ENCODE measurements at places on chromosomes 13 and 19.

GRCh38 chr13:102395174-102395573 lies 6.7 kb downstream of the FGF14 start:
- no peak for DNase-seq

- DNase-seq: no peak
Observed at GRCh38 chr13:109206616-109207015, 577.2 kb downstream of the MYO16 start.

DNA sequence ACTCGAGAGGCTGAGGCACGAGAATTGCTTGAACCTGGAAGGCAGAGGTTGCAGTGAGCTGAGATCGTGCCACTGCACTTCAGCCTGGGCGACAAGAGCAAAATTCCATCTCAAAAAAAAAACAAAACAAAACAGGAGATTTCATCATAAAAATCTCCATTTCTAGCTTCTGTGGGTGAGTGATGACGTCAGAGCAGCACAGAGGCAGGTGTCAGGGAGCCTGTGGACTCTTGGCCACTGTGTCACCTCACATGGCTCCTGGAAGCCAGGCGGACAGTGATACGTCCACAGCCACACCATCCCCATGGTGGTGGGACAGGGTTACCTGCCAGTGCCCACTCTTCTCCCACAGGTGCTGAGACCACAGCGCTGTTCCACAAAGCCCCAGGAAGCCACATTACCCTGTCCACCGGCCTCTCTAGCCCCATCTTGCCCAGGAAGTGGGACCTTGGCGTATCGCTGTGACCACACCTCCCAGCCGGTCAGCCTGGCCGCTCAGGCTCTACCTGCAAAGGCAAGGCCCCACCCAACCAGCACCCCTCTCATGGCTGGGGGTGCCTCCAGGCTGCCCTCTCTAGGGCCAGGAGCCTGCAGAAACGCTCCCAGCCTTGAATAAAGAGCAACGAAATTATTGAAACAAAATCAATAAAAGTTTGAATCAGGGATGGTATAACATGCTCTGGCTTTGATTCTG lies 2.5 kb upstream of the FXYD3 start:
- DNase-seq: no peak

- no peak for DNase-seq
Observed at GRCh38 chr13:102327119-102327617, 74.7 kb downstream of the FGF14 start.

DNA sequence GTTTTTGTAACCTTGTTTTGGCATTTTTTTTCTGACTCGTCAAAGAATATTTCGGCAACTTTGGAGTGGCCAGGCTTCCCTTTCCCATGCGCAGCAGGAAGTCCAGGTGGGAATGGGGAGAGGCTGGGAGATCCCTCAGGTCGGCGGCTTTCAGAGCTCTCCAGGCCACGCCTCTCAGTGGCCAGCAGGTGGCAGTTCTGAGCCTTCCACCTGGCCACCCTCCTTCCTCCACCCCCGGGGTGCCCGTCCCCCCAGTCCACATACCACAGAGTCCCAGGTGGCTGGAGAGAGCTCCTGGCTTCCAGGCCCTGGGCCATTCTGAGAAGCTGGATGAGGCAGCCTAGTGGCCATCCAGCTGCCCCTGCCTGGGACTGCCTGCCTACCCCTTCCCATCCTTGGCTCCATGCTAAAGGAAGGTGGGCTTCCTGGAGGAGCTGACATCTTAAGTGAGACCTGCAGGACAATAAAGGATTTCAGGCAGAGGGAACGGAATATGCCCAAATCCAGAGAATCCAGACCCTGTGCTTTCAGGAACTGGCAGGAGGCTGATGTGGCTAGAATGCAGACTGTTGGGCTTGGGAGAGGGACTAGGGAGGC lies 46.3 kb downstream of the CCNE1 start:
- DNase-seq: no peak

- no peak for DNase-seq
Observed at GRCh38 chr19:2270157-2270422, 11.9 kb downstream of the PEAK3 start.

- no peak for DNase-seq
Observed at GRCh38 chr13:28373810-28374209, 121.1 kb downstream of the FLT1 start.

- no peak for DNase-seq
Observed at GRCh38 chr19:41860419-41861115, 512 bp downstream of the RPS19 start.

GRCh38 chr19:7545300-7545699 lies 9.8 kb downstream of the PNPLA6 start:
- no peak for DNase-seq

- DNase-seq: no peak
Observed at GRCh38 chr19:53896682-53897081, 12.4 kb upstream of the CACNG7 start.

- DNase-seq: no peak
Observed at GRCh38 chr13:104740641-104741222, 1674.5 kb upstream of the SLC10A2 start.

DNA sequence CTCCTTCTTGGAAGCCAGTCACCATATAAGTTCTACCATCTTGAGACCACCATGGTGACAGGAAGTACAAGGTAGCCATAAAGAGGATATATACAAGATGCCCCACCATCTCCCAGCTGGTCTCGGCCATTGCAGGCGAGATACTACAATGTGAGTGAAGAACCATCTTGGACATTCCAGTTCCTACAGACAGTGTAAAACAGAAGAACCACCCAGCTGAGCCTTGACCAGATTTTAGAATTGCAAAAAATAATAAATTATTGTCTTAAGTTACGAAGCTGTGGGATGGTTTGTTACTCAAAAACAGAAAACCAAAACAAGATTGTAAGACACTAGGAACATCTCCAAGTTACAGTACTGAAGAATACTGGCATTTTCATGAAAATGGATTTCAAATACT lies 43.6 kb downstream of the DOCK9 start:
- no peak for DNase-seq

GRCh38 chr19:16002406-16003384 lies 53.9 kb downstream of the OR10H4 start:
- no peak for DNase-seq

GRCh38 chr19:29375429-29376119 lies 150.2 kb upstream of the VSTM2B start:
- DNase-seq: no peak

GRCh38 chr13:76799696-76800095 lies 86.5 kb downstream of the KCTD12 start:
- DNase-seq: no peak

DNA sequence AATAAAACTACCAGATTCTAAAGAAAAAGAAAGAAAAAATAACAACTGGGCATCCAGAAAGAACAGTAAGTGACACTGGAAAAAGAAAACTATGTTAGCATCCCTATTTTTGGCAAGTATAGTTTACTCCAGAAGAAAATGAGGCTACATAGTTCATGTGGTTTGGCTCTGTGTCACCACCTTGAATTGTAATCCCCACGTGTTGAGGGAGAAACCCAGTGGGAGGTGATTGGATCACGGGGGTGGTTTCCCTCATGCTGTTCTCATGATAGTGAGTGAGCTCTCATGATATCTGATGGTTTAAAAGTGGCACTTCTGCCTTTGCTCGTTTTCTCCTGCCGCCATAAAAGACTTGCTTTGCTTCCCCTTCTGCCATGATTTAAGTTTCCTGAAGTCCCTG lies 76.9 kb downstream of the ITGBL1 start:
- DNase-seq: no peak

DNA sequence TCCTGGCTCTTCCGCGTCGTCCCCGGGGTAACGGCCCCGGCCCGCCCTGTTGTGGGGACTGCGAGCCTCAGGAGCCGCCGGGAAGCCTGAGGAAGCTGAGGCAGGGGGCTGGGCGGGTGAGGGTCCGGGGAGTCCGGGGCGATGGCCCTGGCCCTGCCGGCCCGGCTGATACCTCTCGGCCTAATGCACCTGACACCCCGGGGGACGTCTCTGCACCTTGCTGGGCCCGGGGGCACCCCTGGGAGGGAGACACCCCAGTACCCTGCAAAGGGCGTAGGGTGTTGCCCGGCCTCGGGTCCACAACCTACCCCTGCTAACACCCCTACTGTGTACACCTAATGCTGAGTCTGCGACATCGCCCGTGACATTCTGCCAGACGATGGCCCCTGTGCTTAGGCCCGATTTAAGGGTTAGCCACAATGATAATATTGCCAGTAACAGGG lies 410 bp downstream of the PIN1 start:
- no peak for DNase-seq

DNA sequence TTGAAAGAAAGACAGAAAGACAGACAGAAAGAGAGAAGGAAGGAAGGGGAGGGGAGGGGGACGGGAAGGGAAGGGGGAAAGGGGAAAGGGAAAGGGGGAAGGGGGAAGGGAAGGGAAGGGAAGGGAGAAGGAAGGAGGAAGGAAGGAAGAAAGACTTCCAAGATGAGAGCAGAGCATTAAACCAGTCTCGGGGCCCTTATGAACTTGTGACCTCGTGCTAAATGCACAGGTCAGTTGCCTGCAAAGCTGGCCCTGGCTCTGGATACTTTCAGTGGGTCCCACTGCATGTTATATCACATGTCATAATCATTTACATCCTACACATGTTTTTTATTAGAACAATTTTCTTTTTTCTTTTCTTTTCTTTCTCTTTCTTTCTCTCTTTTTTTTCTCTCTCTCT lies 24.2 kb upstream of the ABCC4 start:
- no peak for DNase-seq

GRCh38 chr19:11198769-11199424 lies 1.6 kb upstream of the KANK2 start:
- DNase-seq: no peak

All from urinary bladder (tissue), 4 donors.